ENCODE measurements at places on chromosomes 2 and 18. TPM values are rescaled to one million over a fixed set of nuclear protein-coding genes. Genes with fewer than 3 reads are reported as not detected.

LBX2 gene
- not detected for total RNA-seq

REEP1 gene
- 0.10 TPM for total RNA-seq

GRCh38 chr2:230140667-230141066 is 71.9 kb upstream of the SLC16A14 start:
- no peak for DNase-seq

DNA sequence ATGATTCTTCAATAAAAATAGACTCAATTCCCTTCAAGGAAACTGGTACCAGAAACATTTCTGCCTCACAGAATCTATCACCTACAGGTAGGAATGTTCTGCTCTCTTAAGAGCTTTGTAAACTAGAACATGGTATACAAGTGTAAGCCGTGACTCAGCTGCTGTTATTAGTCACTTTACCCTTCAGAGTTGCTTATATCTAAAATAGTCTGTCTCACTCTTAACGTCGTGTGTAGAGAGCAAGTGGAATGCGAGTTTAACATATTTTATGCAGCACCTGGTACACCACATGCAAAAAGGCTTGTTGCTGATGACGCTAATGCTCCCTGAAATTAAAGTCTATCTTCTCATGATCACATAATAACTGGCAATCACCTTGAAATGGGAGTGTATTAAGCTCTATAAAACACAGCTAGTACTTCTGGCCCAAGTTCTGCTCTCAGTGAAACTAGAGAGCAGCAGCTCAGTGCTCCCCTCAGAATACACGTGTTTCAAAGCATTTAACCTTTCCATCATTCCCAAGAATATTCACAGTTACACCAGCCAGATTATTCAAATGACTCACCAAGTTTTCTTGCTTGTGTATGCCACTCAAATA is 420.0 kb downstream of the ZEB2 start:
- DNase-seq, result no peak

DNA sequence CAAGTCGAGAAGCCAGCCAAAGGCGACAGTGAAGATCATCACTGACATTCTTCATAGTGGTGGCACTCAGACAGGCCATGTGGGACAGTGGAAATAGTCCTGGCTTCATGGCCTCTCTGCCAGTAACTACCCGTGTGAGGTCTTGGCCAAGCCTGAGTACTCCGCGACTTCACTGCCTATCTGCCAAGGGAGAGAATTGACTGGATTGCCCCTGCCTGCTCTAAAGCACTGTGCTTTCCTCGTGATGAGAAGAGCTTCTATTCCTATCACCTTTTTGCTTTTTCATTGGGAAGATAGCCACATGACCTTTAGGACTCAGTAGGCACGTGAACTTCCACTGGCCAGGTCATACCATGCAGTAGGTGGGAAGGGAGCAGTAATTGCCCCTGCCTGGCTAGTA is 239.3 kb downstream of the HAUS1 start:
- DNase-seq, result no peak

DNA sequence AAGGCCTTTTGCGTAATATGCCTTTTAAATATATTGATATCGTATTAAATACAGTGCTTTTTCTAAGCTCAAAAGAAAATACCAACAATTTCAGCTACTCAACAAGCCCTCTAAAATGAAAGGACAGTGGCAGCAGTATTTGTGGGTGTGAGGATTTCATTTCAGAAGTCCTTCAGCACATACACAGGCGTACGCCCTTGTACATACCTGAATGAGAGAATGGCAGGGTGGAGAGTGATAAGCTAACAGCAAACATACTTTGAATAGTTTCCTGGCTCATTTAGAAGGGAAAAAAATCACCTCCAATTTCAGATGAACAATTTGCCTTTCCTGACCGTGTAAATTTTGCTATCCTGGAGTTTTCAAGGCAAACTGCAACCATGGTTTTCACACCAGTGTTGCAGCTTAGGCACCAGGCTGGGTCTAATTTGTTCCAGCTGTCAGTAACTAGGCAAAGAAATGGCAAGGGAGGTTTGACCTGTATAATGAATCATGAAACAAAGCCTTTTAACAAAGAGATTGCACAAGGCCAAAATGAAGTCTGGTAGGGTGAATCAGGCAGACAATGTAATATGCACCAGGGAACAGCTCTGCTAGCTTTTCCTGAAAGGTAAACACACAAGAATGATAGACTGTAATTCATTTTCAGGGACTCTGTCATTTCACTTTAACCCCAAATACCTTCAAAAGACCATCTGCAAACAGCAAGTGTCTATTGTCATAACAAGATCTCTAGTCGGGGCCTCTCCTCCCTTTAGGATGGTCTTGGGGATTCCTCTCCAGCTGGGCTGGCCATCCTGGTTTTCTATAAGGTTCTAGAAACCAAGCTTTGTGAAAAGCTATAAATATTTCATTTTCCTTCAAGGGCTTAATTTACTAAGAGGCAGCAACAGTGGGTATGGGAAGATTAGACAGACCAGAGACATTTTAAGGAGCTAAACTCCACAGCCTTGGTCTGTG is 11.5 kb downstream of the ANKRD29 start:
- no peak for DNase-seq

Data from naive thymus-derived CD8-positive, alpha-beta T cell (primary cell).